Eye (tissue), 1 donor: ENCODE measurements at places on chromosomes 6 and 20.

DNA sequence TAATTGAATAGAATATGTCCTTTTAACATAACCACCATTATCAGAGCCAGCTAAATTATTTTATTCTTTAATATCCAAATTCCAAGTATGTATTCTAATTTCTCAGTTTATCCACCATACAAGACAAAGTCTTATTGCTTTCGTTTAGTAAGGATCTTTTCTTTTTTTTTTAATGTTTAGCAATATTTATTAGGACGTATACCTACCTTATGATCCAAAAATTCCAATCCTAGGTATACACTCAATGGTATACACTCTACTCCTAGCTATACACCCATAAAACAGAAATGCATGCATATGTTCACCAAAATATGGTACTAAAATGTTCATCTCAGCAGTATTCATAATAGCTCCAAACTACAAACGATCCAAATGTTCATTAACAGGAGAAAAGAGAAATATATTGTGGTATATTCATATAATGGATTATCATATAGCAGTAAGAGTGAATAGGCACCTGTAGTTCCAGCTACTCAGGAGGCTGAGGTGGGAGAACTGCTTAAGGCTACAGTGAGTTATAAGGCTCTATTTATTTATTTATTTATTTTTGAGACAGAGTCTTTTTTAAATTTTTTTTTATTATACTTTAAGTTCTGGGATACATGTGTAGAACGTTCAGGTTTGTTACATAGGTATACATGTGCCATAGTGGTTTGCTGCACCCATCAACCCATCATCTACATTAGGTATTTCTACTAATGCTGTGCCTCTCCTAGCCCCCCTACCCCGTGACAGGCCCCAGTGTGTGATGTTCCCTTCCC is 17.3 kb downstream of the TNFAIP3 start:
- no peak for DNase-seq

DNA sequence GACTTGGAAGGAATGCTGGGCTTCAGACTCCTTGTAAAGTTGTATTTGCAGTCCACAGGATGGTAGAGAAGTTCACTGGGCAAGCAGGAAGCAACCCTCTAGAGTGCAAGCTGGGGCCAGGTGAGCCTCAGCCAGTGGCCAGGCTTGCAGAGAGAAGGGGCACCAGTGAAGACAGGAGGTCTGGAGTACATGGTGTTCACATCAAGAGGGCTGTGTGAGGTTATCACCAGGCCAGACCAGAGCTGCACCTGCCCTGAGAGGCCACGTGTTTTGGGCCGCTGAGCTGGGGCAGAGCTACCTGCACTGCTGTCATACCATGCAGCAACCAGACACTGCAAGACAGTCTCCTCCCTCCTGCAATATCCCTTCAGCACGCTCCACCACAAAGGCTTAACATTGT is 79.0 kb downstream of the SH3BGRL2 start:
- no peak for DNase-seq

DNA sequence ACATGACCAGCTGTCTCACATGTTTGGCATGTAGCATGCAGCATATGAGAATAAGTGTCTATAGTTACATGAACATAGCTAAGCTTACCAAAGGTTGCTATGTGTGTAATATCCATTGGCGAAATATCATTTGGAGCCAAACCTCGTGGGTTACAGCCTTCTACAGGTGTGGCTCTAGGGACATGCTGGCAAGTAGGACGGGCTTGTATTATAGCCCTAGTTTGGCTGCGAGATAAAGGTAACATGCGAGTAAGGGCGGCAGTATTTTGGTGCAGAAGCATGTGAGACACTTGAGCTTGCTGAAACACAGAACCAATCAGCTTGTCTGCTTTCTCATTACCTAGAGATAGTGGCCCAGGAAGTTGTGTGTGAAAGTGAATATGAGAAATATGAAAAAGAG is 6.5 kb upstream of the ABHD12 start:
- DNase-seq: no peak

- peak; percentile 14 for DNase-seq
These were observed 155.2 kb upstream of the RIN2 start for GRCh38 chr20:19602675-19603375.

- DNase-seq: no peak
These were observed 12.1 kb upstream of the SRC start for GRCh38 chr20:37333848-37334318.

- peak; percentile 27 for DNase-seq
These were observed 50.0 kb downstream of the SGK1 start for GRCh38 chr6:134267917-134268361.

DNA sequence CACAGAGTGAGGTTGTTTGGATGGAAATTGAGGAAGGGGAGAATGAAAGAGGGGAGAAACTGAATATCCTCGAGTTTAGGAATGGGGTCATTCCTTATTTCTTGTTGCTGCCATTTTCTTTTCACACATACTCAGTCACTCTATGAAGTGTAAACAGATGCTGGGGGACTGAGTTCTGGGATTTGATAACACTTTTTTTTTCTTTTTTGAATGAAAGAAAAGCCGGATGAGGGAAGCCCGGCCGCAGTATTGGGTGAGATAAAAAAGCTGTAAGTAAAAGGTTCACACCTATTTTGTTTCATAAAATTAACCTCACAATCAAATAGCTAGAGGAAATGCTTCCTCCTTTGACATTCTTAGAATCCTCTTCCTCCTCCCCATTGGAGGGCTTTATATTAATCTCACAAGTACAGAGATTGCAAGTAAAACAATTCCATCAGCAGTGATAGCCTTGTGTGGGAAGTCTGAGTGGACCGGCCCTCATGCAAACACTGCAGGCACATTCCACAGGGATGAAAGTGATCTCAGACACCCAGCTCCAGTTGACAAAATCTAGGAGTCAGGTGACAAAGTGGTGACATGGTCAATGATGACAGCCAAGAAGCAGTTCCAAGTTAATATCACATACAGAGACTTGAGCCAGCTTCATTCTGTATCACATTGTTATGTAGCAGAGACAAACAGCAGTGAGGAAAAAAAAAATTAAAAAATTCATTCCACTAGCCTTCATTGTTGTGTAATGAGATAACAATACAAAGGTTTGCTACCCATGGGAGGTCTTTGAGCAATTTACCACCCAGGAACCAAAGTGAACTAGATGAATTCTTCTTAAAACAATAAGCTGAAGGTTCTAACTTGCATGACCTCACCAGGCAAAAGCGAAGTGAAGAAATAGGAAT is 391.1 kb upstream of the HSF2 start:
- DNase-seq: peak; percentile 54

- DNase-seq: no peak
These were observed 324.2 kb upstream of the HSF2 start for GRCh38 chr6:122075084-122075838.
